ENCODE measurements at places on chromosomes 12 and 14.

DNA sequence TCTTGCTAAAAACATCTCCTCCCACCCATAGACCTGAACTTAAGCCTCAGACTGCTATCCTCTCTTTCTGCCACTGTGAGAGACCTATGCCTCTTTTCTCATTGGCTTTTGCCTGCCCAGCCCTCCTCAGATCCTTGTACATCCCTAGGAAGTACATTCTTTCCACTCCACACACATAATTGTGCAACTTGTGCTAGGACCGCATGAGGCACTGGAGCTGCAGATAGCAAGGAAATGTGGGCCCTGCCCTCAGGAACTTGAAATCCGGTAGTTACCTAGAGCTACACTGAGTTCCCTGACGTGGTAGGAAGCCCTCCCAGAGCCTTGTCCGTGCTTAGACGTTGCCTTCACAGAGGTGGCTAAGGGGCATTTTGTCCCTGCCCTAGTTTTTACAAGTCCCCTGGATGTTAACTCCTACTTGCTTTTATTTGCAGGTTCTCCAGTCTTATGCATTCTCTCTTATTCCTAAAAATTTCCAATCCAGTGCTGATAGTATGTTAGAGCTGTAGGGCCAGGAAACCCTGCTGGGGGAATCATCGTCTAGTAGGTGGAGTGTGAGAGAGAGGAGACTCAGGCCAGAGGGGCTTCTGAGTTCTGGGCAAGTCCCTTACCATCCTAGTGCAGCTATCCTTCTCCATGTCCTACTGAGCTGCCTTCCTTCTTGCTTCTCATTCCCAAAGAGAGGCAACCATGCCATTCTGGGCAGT lies 41.3 kb downstream of the NTF3 start:
- DNase-seq, result no peak
- no peaks in the 10 kb centered on the region for H3K27me3 ChIP-seq
- H3K27ac ChIP-seq, result no peak overlapping the region
- H3K4me1 ChIP-seq, result no peaks in the 10 kb centered on the region
- no peaks in the 10 kb centered on the region for H3K36me3 ChIP-seq

DNA sequence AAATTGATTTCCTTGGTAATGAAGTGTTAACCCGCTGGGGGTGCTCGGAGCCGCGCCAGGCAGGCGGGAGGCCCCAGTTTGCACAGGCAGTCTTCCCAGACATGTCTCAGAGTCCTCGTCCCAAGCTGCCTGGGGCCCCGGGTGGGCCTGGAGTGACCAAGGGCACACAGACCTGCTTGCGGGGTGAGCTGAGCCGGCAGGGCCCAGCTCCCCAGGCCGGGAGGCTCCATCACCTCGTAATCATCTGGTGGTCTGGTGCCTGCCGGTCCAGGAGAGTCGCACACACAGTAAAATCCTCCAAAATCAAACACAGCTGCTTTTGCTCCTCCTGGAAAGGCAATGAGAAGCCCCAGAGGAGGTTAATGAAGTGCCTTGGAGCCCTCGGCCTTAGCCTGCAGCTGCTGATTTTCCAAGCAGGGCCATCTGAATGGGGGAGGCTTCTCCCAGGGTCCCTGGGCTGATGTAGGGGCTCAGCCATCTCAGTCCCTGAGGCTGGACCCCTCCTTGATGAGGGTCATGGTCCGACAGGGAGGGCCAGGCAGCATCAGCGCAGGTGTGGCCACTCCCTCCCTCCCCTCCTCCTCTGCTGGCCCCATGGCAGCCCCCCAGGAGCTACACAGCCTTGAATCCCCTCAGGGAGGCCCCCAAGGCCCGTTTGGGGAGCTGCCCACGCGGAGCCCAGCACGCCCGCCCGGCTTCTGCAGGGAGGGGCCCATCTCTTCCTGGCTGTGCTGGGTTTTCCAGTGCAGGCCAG lies 39.4 kb upstream of the FBRSL1 start:
- no peak overlapping the region for H3K27ac ChIP-seq
- peaks cover 16% of the 10 kb centered on the region for H3K27me3 ChIP-seq
- DNase-seq, result no peak
- H3K4me3 ChIP-seq, result no peak overlapping the region

DNA sequence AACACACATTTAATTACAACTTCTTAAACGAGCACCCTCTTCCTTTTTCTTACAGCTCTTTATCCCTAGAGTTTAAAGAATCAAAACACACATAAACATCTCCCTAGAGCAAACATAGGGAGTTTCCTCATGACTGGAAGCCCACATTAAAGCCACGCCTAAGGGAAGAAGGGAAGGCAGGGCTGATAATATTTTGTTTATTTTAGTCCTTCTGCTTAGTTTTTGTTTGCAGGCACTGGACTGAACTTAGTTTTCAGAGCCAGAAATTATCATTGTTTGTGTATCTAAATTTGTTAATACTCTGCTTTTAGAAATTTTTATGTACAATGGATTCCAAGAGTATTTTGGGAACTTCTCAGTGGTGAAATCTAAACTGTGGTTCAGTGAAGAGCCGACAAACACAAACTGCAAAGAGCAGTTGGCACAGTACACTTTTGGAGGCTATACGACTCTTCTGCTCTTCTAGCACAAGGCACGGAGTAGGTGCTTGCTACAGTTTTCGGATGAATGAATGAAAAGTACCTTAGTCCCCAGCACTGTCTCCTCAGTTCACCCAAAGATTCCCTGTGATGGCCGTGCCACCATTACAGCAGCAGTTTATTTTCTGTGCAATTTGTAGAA lies 17.6 kb upstream of the AMIGO2 start:
- DNase-seq, result no peak
- H3K27ac ChIP-seq, result no peak overlapping the region
- H3K4me3 ChIP-seq, result no peak overlapping the region
- no peaks in the 10 kb centered on the region for H3K4me1 ChIP-seq

GRCh38 chr12:122825773-122826724 lies 9.2 kb upstream of the HIP1R start:
- no peaks in the 10 kb centered on the region for H3K4me1 ChIP-seq
- DNase-seq, result no peak
- H3K27me3 ChIP-seq, result no peaks in the 10 kb centered on the region
- H3K27ac ChIP-seq, result no peak overlapping the region

DNA sequence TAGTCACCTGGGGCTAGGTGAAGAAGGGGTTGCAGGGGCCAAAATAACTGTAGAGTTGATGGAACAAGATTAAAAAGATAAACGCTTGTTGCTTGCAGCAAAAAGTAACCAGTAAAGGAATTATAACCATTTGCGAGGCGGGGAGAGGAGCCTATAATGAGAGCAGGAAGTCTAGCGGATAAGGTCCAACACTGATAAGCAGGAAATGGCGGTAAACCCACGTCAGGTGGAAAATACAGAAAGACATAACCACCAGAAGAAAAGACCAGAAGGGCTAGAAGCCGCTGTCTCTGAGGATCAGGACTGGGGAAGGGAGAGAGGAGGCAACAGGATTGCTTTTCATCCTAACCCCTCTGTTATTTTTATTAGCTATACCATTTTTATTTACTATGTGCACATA lies 303.3 kb downstream of the DPF3 start:
- no peaks in the 10 kb centered on the region for H3K36me3 ChIP-seq
- no peaks in the 10 kb centered on the region for H3K4me1 ChIP-seq
- no peak for DNase-seq

GRCh38 chr14:89509891-89510290 lies 92.9 kb upstream of the FOXN3 start:
- no peaks in the 10 kb centered on the region for H3K27me3 ChIP-seq
- no peaks in the 10 kb centered on the region for H3K36me3 ChIP-seq
- no peak overlapping the region for H3K27ac ChIP-seq
- no peaks in the 10 kb centered on the region for H3K4me1 ChIP-seq
- H3K4me3 ChIP-seq, result no peak overlapping the region
- DNase-seq, result no peak

GRCh38 chr12:47988073-47989022 lies 15.9 kb downstream of the COL2A1 start:
- no peak overlapping the region for H3K27ac ChIP-seq
- H3K36me3 ChIP-seq, result no peaks in the 10 kb centered on the region
- no peaks in the 10 kb centered on the region for H3K4me1 ChIP-seq

DNA sequence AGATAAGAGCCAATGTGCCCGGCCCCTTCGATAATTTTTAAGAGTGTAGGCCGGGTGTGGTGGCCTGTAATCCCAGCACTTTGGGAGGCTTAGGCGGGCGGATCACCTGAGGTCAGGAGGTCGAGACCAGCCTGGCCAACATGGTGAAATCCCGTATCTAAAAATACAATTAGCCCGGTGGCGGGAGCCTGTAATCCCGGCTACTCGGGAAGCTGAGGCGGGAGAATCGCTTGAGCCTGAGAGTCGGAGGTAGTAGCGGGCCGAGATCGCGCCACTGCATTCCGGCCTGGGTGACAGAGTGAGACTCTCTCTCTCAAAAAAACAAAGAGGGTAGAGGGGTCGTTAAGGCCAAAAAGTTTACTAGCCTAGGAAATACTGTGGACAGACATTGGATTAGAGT lies 2.6 kb downstream of the KRAS start:
- no peak overlapping the region for H3K27ac ChIP-seq
- peaks cover 4% of the 10 kb centered on the region for H3K36me3 ChIP-seq
- H3K4me1 ChIP-seq, result peaks cover 8% of the 10 kb centered on the region
- no peak overlapping the region for H3K4me3 ChIP-seq
- DNase-seq, result no peak
- H3K27me3 ChIP-seq, result no peaks in the 10 kb centered on the region

GRCh38 chr12:131226345-131227265 lies 272.9 kb downstream of the ADGRD1 start:
- H3K36me3 ChIP-seq, result no peaks in the 10 kb centered on the region
- H3K27me3 ChIP-seq, result no peaks in the 10 kb centered on the region
- no peaks in the 10 kb centered on the region for H3K4me1 ChIP-seq
- no peak overlapping the region for H3K27ac ChIP-seq
- DNase-seq, result no peak
